Activated CD4-positive, alpha-beta memory T cell treated with anti-CD3 and anti-CD28 coated beads, Interleukin-2, amount 10 ng/mL, durations not matched to agents 7 days and 5 days (primary cell): ENCODE measurements at places on chromosomes 2 and 18. TPM values are rescaled to one million over a fixed set of nuclear protein-coding genes. Genes with fewer than 3 reads are reported as not detected.

GRCh38 chr18:28152754-28153153 lies 24.2 kb downstream of the CDH2 start:
- no peak overlapping the region for H3K4me3 ChIP-seq
- H3K4me1 ChIP-seq, result no peaks in the 10 kb centered on the region
- no peaks in the 10 kb centered on the region for H3K27me3 ChIP-seq
- H3K27ac ChIP-seq, result no peak overlapping the region
- DNase-seq, result no peak

DNA sequence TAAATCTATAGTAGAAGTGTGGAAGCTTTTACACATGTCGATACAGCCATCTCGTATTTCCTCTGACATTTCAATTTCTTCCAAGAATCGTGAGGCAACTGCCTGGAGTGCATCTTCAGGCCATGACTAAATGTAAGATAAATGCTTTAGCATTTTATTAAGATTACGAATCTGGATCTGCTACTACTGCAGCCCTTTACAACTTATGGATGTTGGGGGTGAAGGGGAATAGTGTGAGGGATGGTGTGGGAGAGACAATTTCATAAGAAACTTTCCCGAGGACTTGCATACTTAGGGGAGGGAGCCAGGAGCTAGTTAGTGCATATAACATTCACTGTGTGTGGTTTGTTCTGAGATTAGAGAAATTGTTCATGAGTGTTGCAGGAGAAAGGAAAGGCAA lies 204.8 kb downstream of the SLC39A10 start:
- H3K4me3 ChIP-seq, result no peak overlapping the region
- no peaks in the 10 kb centered on the region for H3K4me1 ChIP-seq
- no peaks in the 10 kb centered on the region for H3K36me3 ChIP-seq
- H3K27me3 ChIP-seq, result peaks cover 7% of the 10 kb centered on the region

ADD2 gene
- 1.3 TPM for total RNA-seq

DNA sequence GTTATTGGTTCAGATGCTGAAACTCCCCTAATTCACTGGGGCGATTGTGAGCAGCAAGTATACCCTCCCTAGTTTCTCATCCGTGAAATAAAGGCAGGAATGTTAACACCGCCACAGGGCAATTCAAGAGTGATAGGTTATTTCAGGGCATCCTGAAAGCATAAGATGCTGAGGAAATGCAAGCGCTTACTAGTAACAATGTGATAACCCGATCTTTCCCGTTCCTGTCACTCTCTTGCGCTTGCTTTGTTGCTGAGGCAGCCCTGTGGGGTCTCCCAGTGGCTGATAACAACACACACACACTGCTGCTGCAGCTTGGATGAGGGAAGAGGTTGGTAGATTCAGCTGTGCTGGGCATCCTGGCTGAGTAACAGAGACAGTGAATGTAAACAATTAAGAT lies 259.3 kb downstream of the AGPS start:
- no peak for DNase-seq
- peaks cover 28% of the 10 kb centered on the region for H3K27me3 ChIP-seq
- no peak overlapping the region for H3K27ac ChIP-seq
- no peak overlapping the region for H3K4me3 ChIP-seq
- no peaks in the 10 kb centered on the region for H3K36me3 ChIP-seq
- H3K4me1 ChIP-seq, result no peaks in the 10 kb centered on the region

- no peak overlapping the region for H3K4me3 ChIP-seq
- H3K36me3 ChIP-seq, result no peaks in the 10 kb centered on the region
- H3K27ac ChIP-seq, result no peak overlapping the region
- H3K27me3 ChIP-seq, result no peaks in the 10 kb centered on the region
- no peaks in the 10 kb centered on the region for H3K4me1 ChIP-seq
- no peak for DNase-seq
Measured at GRCh38 chr2:186984966-186985365, 136.0 kb upstream of the ZSWIM2 start.

RUFY4 gene
- 2.1 TPM for total RNA-seq

MC5R gene
- total RNA-seq, result not detected

DNA sequence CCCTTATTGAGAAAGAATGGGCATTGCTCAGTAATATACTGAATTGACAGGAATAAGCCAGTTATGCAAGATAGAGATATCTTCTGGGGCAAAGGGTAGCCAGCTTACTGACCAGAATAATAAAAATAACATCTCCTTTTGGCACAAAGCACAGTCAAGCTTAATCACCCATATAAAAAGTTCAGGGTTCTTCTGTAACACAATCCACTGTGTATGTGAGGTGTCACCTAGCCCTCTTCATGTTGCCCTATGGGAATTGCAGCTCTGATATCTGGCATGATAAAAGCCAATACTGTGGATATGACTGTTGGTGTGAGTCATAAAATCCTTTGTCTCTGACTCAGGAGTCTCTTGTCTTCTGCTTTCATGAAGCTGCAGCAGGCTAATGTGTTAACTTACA lies 90.8 kb downstream of the DSEL start:
- H3K36me3 ChIP-seq, result no peaks in the 10 kb centered on the region
- H3K4me1 ChIP-seq, result no peaks in the 10 kb centered on the region
- DNase-seq, result no peak
- H3K27ac ChIP-seq, result no peak overlapping the region

CDKL4 gene
- total RNA-seq, result not detected

HAT1 gene
- total RNA-seq, result 59.5 TPM

DNA sequence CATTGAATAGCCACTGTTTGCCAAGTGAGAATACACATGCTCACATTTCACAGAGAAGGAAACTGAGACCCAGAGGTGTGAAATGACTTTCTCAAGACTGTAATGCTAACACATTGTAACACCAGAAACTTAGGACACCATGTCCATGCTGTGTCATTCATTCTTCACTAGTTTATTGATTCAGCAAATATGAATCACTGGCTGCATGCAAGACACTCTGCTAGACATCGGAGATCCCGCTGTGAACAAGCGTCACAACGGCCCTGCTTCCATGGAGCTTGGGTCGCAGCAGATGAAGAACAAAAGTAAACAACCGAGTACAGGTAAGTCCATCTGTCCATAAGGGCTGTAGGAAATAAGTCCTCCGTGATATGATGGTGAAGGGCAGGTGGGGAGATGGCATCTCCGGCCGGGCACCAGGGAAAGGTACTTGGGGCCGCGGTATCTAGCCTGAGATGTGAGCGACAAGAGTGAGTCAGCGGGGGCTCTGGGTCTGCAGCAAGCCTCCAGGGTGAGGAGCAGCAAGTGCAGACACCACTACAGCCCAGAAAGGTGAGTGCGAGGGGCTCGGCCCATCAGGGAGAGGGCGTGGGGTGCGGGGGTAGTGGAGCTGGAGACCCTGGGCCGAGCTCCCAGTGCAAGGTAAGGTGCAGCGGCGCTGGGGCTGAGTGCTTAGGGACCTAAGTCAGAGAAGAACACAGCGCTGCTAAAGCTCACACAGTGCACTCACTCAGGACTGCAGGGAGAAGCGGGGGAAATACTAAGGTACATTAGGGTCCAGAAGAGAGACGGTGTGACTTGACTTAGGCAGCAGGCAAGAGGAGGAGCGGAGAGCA lies 391.2 kb downstream of the FBXO15 start:
- no peak for DNase-seq
- H3K36me3 ChIP-seq, result no peaks in the 10 kb centered on the region
- no peaks in the 10 kb centered on the region for H3K4me1 ChIP-seq
- H3K27ac ChIP-seq, result no peak overlapping the region
- H3K4me3 ChIP-seq, result no peak overlapping the region

GRCh38 chr2:30223413-30223874 lies 7.9 kb upstream of the LBH start:
- H3K36me3 ChIP-seq, result no peaks in the 10 kb centered on the region
- H3K4me3 ChIP-seq, result no peak overlapping the region
- no peak for DNase-seq
- H3K4me1 ChIP-seq, result peaks cover 57% of the 10 kb centered on the region
- H3K27me3 ChIP-seq, result no peaks in the 10 kb centered on the region

DNA sequence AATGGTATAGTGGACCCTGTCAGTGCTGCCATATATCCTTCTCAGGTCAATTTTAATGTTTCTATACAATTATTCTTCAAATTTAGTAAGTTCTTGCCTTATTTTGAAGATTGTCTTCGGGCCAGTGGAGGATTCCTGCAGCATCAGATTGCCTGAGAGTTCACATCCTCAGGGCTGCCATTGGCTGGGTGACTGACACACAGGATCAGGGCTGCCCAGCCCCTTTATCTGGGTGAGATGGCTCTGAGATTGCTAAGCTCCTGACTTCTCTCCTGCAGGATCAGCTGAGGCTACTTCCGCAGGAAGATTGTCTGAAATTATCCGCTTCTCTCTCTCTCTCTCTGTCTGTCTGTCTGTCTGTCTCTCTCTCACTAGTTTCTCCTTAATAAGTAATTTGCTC lies 567.4 kb downstream of the TSN start:
- no peak overlapping the region for H3K27ac ChIP-seq
- H3K27me3 ChIP-seq, result no peaks in the 10 kb centered on the region

GRCh38 chr2:162379719-162380580 lies 36.0 kb downstream of the GCA start:
- H3K4me3 ChIP-seq, result no peak overlapping the region
- peaks cover 5% of the 10 kb centered on the region for H3K27me3 ChIP-seq
- DNase-seq, result no peak

GRCh38 chr2:134073023-134073422 lies 180.8 kb upstream of the MGAT5 start:
- no peak overlapping the region for H3K4me3 ChIP-seq
- no peaks in the 10 kb centered on the region for H3K4me1 ChIP-seq
- DNase-seq, result no peak

DNA sequence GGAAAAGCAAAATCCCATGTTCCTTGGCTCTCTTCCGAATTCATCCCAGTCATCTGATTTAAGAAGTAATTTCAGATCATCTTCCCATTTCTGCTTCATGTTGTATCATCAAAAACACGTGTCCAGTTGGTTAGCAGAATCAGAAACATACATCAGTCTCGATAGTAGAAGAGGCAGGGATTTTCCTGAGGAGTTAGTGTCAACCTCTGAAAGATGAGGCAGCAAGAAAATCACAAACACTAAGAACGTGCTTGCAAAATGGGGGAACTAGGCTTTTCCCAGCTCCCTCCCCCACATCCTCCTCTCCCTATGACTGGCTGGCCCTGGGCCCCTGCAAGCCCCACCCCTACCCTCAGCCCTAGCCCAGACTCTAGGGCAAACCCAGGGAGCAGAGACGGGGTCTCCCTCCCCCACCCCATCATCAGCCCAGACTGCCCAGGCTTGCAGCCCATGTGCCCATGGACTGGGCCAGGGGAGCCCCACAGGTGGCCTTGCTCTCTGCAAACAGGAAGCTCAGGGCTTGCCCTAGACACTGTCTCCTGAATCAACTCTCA lies 161.0 kb upstream of the ID2 start:
- DNase-seq, result no peak
- H3K4me1 ChIP-seq, result peaks cover 81% of the 10 kb centered on the region
- H3K27ac ChIP-seq, result peak overlapping the region; percentile 8

DNA sequence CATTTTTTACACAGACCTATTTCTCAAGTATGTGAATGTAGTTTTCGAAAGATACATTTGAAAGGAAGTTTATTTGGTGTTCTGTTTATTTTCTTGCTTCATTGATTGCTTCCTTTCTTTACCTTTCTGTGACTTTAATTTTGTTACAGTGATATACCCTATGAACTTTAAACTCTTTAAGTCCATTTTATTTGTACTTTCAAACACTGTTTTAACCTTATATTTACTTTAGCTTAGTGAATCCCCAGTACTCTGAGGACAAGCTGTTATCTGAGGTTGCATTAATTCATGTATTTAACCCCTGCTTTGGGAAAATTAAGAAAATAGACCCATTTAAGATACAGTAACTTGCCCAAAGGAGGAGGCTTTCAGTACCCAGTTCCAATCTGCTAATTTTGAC lies 93.5 kb downstream of the SCN3A start:
- H3K27me3 ChIP-seq, result peaks cover 2% of the 10 kb centered on the region
- no peaks in the 10 kb centered on the region for H3K4me1 ChIP-seq
- no peaks in the 10 kb centered on the region for H3K36me3 ChIP-seq

DNA sequence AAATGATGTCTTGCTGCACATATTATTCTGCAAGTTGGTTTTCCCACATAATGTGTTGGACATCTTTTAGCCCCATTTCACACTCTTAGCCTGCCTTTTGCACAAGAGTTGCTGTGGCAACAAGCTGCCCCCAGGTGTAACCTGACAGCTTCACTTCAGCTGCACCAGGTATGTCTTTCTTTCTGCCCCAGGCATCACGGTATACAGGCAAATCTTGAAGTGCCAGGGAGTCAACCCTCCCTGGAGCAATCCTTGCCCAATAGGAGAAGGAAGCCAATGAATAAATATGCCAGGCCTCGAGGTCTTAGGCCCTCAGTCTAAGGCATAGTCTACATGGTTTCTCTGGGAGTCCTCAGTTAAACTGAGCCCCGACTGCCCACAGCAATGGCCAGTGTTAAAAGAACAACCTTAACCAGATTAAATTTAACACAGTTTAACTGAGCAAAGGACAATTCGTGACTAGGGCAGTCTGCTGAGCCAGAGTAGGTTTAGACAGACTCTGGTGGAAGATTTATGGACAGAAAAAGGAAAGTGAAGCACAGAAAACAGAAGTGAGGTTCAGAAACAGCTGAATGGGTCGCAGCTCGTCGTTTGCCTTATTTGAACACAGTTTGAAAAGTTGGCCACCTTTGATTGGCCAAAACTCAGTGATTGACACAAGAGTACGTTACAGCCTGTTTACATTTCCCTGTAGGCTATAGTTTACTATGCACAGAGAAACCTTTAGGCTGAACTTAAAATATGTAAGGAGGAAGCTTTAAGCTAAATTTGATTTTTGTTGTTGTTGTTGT lies 32.0 kb upstream of the C1QL2 start:
- DNase-seq, result no peak
- no peak overlapping the region for H3K4me3 ChIP-seq
- H3K36me3 ChIP-seq, result no peaks in the 10 kb centered on the region
- H3K27ac ChIP-seq, result no peak overlapping the region
- H3K27me3 ChIP-seq, result peaks cover 2% of the 10 kb centered on the region

CREG2 gene
- total RNA-seq, result 0.98 TPM

- peaks cover 5% of the 10 kb centered on the region for H3K4me1 ChIP-seq
- H3K27me3 ChIP-seq, result no peaks in the 10 kb centered on the region
- no peak overlapping the region for H3K27ac ChIP-seq
- DNase-seq, result no peak
- H3K4me3 ChIP-seq, result no peak overlapping the region
Measured at GRCh38 chr2:207734264-207734635, 22.8 kb downstream of the CCNYL1 start.

- H3K36me3 ChIP-seq, result peaks cover 3% of the 10 kb centered on the region
- H3K27ac ChIP-seq, result no peak overlapping the region
- H3K4me3 ChIP-seq, result no peak overlapping the region
- H3K27me3 ChIP-seq, result no peaks in the 10 kb centered on the region
Measured at GRCh38 chr2:165864296-165864695, 70.2 kb upstream of the GALNT3 start.

GRCh38 chr2:223860809-223861738 lies 23.7 kb upstream of the AP1S3 start:
- H3K4me3 ChIP-seq, result no peak overlapping the region
- H3K27me3 ChIP-seq, result no peaks in the 10 kb centered on the region
- no peak for DNase-seq
- H3K4me1 ChIP-seq, result peaks cover 20% of the 10 kb centered on the region

DNA sequence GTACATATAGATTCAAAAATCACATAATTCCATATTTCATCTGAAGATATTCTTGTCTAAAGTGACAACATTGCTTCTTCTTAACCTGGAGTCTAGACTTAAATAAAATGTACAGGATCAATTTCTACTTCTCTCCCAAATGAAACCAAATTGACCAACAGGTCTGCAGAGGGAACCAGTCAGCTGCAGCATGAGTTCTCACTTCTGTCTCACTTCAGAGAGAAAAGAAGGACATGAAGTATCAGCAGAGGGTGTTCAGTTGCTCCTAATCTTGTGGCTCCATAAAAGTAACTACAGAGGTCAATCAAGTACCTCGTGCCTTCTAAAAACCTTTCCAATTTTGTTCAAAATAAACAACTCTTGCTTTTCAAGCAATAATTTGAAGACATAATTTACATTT lies 47.2 kb upstream of the MAP2 start:
- no peaks in the 10 kb centered on the region for H3K4me1 ChIP-seq
- H3K36me3 ChIP-seq, result no peaks in the 10 kb centered on the region
- no peak for DNase-seq
- H3K4me3 ChIP-seq, result no peak overlapping the region
- H3K27me3 ChIP-seq, result no peaks in the 10 kb centered on the region
- no peak overlapping the region for H3K27ac ChIP-seq
